Activated T-helper 1 cell treated with anti-CD3 and anti-CD28 coated beads, Interleukin-2, amount 50 U/mL, for 16 hours (primary cell): ENCODE measurements at places on chromosomes 4 and X.

GRCh38 chr4:77473509-77473908, 132.1 kb upstream of the CXCL13 start:
- DNase-seq = no peak

DNA sequence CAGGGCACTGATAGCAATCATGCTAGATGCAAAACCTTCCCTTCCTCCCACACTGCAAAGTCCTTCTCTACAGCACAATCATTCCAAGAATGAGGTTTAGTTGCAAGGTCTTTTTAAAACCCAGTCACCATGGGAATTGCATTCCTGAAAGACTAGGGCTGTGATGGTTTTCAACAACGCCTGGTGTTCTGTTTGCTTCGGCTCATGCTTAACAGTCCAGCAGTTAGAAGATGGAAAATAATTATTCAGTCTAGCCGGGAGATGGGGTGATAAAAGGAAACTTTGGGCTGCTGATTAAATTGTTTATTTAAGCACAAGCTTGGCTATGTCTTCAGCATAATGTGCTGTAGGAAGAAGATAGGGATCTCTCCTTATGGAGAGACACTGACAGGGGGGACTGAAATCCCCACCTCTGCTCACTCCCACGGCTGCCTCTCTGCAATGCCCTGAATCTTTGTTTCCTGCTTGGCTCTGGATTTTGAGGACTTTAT, 211.4 kb downstream of the MID1IP1 start:
- DNase-seq = no peak

DNA sequence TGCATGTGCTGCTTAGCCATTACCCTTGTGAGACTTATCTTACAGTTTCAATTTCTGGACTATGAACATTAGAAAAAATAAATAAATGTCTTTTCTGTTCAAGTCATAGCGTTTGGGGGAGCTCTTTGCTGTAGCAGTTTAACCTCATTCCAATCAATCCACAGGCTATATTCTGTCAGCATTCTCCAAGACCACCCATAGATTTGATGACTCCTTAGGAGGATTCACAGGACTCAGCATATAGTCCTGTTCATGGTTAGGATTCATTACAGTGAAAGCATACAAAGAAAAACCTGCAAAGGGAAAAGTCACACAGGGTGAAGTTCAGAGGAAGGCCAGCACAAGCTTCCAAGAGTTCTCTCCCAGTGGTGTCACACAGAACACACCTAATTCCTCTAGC, 180.5 kb downstream of the ADAMTS3 start:
- DNase-seq = no peak

GRCh38 chr4:40316782-40317635, 18.1 kb upstream of the CHRNA9 start:
- peak; percentile 26 for DNase-seq

DNA sequence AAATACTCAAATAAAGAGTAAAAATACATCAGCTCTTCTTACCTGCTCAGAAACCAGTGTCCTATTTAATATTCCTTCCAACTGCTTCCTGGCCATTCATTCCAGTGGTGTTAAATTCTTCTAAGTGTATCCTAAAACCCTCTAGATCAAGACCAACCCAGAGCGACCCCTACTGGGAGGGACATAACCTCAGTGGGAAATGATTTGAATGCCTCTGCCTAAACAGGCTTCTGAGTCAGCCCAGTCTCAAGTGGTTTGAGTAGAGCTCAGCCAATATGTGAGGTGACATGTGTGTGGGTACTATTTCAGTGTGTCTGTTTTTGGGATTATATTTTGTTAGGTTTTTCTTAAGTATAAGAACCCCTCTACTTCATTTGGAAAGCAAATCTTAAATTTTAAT, 133.6 kb upstream of the ARHGEF9 start:
- DNase-seq = no peak
